Stimulated activated CD4-positive, alpha-beta T cell treated with anti-CD3 and anti-CD28 coated beads, Interleukin-2, amount 100 ng/mL, for 4 hours (primary cell): ENCODE measurements at places on chromosomes 1 and 21.

DNA sequence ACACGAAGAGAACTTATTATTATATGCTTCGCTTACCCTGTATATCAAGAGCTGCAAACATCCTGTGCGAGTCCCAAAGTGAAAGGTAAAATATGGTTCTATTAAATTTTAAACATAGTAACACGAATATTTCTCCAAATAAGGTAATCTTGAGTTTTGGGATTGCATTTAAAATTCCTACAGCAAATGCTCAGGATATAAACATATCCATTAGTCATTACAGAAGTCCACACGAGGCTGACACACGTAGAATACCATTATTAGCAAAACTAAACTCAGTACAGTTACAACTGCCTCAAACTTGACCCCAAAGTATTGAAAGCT, 282 bp upstream of the LYPLAL1 start:
- DNase-seq = no peak

- no peak for DNase-seq
Observed at GRCh38 chr1:214454569-214455396, 96.6 kb downstream of the PTPN14 start.

DNA sequence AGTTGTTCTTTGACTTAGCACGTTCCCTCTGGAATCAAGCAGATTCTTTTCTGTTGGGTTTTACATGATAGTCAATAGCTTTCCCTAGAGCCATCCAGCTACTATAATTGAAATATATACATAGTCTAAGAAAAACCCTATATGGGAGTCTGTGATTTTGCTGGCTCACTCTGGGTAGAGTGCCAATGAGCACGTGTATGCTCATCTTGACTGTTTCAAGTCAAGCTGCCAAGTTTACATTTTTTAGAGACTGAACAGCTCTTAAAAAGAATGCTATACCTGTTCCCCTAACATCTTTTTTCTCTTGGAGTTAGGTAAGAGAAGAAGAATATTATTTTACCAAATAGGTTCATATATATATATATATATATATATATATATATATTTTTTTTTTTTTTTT, 182.8 kb upstream of the NRIP1 start:
- no peak for DNase-seq

GRCh38 chr1:88774151-88774556, 90.1 kb downstream of the PKN2 start:
- DNase-seq = no peak

GRCh38 chr1:150154143-150154542, 4.4 kb downstream of the PLEKHO1 start:
- DNase-seq = no peak

DNA sequence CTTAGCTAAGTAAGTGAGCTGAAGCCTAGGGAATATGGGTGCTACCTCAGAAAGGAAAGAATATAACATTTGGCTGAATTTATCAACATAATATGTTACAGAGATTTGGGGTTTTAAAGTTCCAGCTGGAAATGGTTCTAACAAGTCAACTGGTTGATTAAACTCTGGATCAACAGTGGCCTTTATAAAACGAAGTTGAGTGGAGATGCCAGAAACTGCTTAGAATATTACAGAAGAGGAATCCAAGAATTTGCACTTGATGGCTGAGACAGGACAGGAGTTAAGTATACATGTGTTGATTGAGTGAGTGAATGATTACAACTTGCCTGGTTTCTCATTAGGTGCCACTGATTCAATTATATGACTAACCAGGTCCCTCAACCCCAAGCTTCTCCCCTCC, 7.4 kb upstream of the ZBTB17 start:
- DNase-seq = no peak

- no peak for DNase-seq
Observed at GRCh38 chr21:37490084-37490483, 123.5 kb downstream of the DYRK1A start.

- peak; percentile 33 for DNase-seq
Observed at GRCh38 chr1:26582836-26583460, 53.4 kb downstream of the RPS6KA1 start.

DNA sequence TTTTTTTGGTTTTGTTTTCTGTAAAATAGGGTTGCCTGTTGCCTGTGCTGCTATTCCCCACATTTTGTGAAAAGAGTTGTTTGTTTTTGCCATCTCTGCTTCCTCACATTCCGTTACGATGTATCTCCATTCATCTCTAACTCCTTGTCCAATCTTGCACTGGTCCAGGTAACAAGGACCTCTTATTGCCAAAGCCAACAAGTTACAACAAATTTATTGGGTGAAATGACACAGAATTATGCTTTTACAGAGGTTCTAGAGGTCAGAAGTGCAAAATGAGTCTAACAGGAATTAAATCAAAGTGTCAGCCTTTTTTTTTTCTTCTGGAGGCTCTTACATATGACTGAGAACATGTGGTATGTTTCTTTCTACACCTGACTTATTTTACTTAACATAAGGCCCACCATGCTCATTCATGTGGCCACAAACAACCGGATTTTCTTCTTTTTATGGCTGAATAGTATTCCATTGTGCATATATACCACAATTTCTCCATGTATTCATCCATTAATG, 787.9 kb upstream of the B3GALT2 start:
- DNase-seq = no peak

- no peak for DNase-seq
Observed at GRCh38 chr1:207240325-207241101, 81.0 kb upstream of the CD55 start.

DNA sequence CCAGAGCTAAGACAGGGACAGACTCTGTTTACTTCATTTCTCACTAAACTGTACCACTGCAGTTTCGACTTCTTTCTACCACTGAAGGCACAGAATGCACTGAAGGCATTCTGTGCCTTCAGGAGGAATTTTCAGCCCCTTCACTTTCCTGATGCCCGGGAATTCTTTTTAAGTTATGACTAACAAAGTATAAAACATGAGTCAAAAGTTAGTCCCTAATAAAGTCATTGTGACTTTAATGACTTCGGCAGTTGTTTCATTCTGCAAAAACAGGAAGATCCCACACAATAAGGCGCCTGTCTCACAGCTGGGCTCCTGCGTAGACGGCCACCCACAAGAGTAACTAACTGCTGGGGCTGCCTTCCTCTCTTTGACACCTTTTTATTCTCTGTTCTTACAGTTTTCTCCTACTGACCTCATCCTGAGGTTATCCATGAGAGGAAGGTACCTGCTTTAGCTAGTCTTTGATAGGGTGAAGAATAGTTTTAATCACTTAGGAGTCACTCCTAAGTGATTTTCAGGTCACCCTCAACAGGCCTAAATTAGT, 183.9 kb upstream of the SGIP1 start:
- no peak for DNase-seq

DNA sequence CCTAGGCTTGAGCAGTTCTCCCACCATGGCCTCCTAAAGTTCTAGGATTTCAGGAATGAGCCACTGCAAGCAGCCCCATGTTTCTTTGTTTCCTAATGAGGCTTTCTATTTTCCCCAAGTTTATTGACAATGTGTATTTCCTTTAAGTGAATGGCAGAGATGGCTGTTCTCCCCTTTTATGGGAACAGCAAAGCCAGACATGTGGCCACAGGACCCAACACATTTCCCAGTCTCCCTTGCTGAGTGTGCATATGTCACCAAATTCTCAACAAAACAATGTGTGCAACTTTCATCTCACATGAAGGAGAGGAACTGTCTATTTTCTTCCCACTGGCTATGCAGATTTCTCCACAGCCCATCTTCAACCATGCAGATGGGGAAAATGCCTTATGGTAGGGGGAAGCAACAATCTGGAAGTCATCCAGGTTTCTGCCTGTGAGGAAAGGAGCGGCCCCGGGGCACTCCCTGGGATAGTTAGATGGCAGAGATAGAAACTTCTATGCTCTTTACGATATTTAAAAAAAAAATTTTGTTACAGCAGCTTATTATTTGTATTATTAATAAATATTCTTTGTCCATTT, 28.6 kb upstream of the MAP10 start:
- no peak for DNase-seq

DNA sequence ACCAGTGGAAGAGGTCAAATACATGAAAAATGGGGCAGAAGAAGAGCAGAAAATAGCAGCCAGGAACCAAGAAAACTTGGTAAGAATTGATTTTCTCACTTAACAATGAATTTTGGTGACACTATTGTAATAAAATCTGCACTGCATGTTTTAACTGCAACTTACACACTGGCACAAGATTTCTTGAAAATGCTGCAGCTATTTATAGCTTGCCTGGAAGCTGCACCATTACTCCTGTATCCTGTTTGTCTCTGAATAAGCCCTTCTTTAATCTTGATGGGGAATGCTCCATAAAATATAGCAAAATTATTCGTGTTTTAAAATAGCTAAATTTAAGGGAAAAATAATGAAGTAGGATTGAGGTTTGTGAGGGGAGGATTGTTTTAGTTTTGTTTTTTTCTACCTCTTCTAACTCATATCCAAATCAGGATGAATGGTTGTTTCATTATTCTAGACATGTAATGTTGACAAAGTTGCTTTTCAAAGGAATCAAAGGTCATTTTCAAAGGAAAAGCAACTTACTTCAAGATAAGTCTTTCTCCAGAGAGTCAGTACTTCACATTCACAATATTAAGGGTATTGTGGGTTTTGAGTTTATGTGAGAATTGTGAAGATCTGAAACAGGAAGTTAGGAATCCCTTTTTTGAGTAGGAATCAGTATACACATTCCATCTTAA, 120.9 kb downstream of the C1orf21 start:
- no peak for DNase-seq

DNA sequence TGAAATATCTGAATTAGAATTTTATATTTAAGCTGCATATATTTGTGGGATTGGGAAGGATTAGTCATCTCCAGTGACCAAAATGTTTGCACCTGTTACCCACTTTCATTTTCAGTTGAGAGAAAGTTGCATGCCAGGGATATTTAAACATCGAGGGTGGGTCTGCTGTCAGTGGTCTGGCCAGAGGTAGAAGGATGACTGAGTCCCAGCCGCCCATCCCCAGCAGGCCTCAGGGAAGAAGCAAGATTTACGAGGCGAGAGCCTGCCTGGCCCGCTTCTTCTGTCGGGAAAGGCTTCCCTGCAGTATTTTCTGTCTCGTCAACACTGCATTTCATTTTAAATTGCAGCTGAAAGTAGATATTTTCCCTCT, 1.4 kb upstream of the MAN1C1 start:
- DNase-seq = no peak

GRCh38 chr1:168348146-168348709, 67.6 kb downstream of the TBX19 start:
- DNase-seq = no peak

DNA sequence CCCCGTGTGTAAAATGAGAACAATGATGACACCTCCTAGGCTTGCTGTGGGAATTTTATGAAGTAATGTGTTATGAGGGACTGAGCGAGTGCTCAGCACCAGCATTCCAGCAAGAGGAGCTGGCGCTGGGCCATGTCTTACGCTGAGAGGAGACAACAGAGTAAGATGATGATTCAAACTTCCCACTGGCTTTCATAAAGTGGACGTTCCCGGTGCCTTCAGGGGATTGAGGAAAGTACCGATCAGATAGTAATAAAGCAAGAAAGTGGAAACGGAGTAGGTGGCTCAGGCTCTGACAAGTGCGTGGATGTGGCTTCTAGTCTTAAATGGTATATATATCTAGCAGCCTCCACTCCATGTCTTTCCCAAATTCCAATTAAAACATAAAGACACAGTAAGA, 23.8 kb downstream of the EPHA10 start:
- DNase-seq = no peak

DNA sequence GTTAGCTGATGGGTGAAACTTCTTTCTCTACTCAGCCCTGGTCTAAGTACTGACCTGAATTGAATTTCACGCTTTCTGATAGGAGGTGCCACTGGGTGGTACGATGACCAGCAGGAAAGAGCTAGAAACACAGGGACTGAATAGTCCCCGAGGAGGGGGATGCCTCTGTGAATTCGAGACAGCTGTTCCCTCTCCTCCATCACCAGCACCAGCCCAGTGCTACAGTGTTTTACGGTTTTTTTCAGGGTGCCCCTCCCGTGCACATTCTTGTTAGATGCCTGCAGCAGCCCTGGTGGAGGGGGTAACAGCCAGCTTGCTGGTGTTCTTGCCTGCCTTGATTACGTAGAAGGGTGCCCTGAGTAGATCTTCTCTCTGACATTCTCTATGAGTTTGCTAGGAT, 7.1 kb downstream of the HUNK start:
- DNase-seq = no peak

DNA sequence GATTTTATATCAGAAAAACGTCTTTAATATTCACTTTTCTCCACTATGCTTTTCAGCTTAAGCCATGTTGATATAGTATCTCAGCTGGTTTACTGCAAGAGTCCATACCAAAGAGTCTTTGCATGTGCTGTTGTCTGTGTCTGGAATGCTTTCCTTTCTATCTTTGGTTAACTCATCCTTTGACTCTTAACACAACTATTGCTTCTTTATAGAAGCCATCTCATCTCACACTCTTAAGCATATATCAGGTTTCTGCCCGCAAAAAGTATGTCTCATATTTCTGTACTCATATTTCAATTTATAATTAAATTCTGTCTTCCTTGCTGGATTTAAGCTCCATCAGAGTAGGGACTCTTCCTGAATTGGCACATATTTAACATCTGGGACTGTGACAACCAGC, 220.9 kb upstream of the KCNK2 start:
- DNase-seq = no peak

DNA sequence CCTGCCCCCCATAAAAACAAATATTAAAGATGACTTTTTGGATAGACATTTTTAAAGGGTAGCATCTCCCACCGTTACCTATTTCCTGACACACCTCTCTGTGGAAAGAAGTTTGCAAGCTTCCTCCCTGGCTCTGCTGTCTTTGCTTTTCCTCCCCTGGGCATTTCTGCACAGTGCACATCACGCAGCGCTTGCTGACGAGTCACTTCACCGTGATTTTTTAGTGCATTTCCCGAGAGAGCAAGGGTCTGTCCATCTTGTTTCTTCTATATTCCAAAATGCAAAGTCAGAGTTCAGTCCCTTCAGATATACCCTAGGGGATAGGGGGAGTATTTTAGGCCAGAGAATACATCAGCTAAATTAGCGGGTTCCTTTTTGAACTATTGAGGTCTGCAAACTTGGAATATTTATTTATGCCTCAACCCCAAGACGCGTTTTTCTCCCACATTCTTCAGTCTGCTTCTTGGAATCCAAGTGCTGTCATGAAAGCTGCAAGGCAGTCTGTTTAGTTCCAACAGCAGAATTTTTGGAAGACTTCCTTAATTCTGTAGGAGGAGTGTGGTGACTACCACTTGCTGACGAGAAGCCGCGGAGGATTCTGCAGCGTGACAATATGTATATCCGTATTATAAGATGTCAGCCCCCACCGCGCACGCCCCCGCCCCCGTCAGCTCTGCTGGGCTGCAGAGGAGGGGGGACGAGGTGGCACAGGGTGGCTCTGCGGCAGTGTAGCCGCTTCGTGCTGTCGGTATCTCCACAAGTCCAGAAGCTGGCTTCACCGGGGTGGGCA, 22.4 kb downstream of the SMYD2 start:
- DNase-seq = no peak

GRCh38 chr1:191886977-191887376, 271.3 kb upstream of the RGS18 start:
- DNase-seq = no peak

DNA sequence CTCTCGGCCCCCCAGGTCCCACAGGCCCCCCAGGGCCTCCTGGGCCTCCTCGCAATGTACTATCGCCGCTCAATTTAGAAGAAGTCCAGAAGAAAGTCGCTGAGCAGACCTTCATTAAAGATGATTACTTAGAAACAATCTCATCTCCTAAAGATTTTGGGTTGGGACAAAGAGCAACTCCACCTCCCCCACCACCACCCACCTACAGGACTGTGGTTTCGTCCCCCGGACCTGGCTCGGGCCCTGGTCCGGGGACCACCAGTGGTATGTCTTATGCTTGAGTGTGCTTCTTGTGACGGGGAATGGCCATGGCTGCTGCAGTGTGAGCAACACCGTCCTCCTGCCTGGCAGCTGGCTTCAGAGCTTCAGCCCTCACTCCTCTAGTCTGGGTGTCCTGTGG, 70.2 kb upstream of the DYNLT5 start:
- no peak for DNase-seq
